ENCODE measurements at places on chromosomes 7 and 10.

GRCh38 chr7:81175275-81175940 is 256.6 kb upstream of the SEMA3C start:
- DNase-seq: no peak

DNA sequence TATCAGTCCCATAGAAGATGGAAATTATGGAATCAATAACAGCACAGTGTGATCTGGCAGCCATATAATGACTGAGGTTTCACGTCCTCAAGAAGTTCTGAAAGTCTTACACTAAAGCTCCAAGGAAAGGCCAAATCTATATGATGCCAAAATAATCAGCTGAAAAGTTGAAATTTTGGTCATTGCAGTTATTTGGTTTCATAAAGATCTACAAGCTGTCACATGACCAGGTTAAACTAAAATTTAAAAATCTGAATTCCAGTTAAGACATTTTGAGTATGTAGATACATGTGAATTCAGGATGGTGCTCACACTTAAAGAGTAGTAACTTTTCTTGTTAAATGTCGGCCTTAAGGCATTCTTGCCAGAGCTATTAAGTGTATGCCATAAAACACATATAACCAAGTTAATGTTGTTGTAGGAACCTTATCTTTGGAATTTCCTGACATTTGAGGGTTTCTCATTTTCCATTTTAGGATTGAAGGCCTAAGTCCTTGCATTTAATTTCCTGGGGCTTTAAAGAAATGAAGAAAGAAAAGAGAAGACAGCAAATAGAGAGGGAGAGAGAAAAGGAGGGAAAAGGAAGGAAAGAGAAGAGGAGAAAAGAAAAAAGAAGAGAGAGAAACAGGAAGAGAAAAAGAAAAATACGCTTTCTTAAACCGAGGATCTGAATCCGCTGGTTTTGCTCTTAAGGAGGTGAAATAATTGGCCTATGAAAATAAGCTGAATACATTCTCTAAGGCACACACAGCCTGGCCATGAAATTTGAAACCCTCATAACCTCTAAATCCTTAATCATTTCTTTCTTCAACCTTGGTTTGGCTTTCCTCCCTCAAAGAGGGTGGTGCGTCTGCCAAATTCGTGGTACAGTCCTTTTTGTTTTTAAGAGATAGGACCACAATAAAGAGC is 43.8 kb downstream of the DENND2A start:
- DNase-seq: no peak

GRCh38 chr7:88307412-88307811 is 718 bp upstream of the STEAP4 start:
- DNase-seq: no peak

DNA sequence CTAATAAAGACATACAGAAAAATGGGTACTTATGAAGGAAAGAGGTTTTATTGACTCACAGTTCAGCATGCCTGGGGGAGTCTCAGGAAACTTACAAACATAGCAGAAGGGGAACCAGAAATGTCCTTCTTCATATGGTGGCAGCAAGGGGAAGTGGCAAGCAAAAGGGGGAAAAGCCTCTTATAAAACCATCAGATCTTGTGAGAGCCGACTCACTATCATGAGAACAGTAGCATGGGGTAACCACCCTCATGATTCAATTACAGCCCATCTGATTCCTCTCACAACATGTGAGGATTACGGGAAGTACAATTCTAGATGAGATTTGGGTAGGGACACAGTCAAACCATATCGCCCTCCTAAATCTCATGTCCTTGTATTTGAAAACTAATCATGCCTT is 1305.4 kb upstream of the SORCS1 start:
- no peak for DNase-seq

DNA sequence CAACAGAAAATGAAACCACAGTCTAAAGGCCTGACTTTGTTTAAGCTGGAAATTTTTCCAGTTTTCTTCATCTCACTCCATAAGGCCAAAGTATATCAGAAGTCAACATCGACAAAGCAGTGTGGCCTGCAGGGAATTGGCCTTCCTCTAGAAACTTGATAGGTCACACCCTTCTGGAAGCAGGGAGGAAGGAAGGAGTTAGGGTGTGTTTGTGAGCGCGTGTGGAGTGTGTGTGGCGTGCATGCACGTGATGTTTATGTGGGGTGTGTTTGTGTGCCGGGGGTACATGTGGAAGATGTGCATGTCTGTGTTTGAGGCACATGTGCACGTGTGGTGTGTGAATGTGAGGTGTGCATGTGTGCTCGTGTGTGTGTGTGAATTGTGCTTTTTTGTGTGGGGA is 28.6 kb downstream of the ZC3HAV1 start:
- DNase-seq: no peak

DNA sequence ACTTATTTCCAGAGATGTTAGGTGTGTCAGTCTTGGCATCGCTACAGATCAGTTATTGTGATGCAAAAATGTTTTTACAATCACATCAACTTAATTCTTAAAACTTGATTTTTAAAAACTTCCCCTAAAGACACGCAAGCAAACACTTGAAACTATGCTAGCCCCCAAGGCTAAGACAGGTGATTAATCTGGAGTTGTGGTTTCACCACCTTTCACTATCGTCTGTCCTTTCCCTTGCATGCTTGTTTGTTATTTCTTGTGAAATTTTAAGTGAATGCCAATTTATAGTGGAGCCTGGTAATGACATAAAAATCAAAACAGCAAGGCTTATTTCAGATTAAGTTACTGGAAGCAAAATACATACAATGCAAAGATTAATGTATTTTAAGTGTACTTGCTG is 70.4 kb downstream of the SLC35B4 start:
- no peak for DNase-seq

DNA sequence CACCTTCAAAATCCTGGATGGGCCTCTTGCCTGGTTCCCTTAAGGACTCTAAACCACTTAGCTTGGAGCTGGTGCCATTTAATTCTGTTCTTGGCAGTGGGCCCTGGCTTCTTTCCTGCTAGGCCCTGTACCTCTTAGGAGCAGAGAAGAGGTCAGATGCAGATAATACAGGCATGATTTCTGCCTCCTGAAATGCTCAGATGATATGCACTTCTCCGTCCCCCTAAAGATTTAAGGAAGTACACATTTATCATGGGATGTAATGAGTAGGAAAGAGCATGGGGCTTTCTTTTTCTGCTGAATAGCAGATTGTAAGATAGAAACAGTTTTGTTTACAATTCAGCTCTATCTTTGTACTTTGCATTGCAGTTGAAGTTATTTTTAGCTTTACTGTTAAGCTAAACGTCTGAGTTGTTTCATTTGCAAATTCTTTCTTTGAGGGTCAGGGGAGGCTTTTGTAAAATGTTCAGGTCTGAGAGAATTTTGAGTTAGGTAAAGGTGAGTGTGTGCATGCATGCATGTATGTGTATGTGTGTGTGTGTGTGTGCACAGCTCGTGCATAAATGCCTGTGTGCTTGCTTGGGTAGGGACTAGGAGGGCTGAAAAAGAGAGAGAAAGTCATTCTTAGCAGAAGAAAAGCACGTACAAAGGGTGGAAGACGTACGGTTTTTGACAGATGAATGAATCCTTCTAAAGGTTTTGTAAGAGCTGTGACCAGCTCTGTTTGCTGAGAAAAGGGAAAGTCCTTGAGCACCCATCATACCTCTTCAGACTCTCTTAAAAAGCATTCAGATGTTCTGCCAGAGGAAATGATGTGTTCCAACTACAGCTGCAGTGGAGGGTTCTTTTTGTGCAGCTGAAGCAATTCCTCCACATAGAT is 364.2 kb downstream of the AUTS2 start:
- no peak for DNase-seq

GRCh38 chr10:132059760-132060508 is 5.8 kb upstream of the JAKMIP3 start:
- DNase-seq: no peak

- DNase-seq: no peak
Measured at GRCh38 chr10:77770868-77771175, 133.2 kb upstream of the KCNMA1 start.

GRCh38 chr10:33684211-33684611 is 349.7 kb upstream of the NRP1 start:
- DNase-seq: no peak

DNA sequence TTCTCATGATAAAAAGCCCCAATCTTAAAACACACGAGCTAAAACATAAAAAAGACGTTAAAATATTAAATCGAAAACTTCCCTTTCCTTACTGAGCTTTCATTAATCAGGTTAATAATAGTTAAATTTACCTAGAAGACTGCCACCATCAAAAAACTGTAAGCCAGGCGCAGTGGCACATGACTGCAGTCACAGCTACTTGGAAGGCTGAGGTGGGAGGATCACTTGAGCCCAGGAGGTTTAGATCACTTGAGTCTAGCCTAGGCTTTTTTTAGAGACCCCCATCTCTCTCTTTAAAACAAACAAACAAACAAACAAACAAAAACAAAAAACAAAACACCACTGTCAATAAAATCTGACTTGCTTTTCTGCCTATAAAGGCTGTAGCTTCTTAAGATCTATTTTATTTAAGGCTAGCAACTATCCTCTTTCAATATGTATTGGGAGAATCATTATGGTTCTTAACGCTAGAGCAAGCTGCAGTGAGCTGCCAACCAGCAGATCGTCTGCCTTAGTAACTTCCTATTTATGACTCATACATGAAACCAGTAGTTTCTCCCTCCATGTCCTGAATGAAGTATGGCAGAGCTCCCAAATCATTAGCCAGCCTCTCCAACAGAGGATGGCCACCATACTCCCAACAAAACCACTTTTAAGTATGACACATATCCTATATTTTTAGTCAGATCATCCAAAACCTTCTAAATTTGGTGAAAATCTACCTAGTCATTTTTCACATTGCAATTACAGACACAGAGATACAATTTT is 163.7 kb downstream of the SRPK2 start:
- DNase-seq: peak; percentile 76

DNA sequence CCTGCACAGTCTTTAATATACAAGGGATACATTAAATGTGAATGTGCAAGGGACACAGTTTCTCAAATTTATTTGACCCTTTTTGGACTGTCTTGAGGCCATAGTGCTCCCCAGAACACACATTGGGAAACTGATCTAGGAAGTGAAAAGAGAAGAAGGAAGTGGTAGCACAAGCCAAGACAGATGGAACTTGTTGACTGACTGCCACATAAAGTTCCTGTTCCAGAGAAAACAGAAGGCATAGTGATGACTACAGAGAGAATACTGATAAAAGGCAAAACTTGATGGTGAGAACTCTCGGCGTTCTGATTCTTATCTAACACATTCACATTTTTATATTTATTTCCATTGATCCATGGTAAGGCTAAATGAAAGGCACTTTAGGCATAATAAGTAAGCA is 1216.4 kb downstream of the CNTNAP2 start:
- DNase-seq: no peak

GRCh38 chr7:13989126-13989948 is at the start of gene ETV1:
Gene ETV1, minus strand, starts transcription at chr7:13989666. Its CDS starts 614 bp downstream, at chr7:13989052.
- DNase-seq: peak; percentile 13

- no peak for DNase-seq
Measured at GRCh38 chr10:77710081-77710551, 72.5 kb upstream of the KCNMA1 start.

- DNase-seq: no peak
Measured at GRCh38 chr10:116670706-116671105, 50.0 kb downstream of the PNLIPRP2 start.

DNA sequence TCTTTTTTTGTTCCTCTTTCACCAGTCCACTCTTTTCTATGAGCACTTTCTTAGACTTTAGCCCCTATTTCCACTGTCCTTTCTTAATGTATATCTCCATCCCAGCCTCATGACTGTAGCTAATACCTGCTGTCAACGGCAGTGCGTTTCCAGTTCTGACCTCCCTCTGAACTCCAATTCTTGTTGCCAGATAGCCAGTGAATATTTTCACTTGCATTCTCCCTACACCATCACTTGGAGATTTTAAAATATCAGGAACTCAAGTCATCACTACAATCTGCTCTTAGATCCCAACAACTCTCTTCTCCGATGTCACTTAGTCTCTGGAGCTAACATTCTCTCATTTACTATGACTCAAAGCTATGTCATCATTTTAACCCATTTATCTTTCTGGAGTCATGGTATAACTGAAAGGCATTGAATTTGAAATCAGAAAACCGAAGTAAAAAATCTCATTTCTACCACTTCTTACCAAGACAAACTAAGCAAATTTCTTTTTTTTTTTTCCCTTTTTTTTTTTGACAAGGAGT is 5.1 kb upstream of the SLC16A12 start:
- no peak for DNase-seq

DNA sequence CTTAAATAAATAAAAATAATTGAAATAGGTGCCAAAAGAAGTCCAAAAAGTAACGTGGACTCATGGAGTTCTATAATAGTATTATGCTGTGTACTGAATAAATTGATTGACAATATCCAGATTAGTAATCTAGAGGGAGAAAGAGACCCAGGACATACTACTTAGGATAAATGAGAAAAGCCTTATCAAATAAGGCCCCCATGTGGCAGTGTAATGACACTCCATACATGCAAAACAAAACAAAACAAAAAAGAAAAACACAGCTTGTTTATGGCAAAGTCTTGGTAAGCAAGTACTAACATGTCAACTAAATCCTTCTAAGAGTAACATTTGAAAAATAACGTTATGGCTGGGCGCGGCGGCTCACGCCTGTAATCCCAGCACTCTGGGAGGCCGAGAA is 3.6 kb upstream of the RUNDC3B start:
- no peak for DNase-seq

DNA sequence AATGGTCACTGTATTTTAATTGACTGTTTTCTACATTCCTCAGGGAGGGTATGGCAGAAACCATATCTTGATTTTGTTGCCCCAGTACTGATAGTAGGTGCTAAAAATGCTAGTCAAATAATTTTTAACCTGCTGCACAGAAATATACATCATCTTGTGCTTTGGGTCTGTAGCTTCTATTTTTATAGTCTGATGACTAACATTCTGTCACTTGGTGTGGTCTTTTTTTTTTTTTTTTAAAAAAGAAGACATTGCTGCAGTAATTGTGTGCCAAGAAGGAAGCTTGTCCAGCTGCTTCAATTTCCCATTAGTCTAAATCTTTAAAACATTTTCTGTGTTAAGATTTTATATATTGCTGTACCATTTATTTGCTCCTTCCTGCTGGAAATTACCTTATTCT is 83.6 kb downstream of the ICA1 start:
- DNase-seq: no peak

GRCh38 chr10:49089152-49089551 is 26.2 kb downstream of the VSTM4 start:
- no peak for DNase-seq

DNA sequence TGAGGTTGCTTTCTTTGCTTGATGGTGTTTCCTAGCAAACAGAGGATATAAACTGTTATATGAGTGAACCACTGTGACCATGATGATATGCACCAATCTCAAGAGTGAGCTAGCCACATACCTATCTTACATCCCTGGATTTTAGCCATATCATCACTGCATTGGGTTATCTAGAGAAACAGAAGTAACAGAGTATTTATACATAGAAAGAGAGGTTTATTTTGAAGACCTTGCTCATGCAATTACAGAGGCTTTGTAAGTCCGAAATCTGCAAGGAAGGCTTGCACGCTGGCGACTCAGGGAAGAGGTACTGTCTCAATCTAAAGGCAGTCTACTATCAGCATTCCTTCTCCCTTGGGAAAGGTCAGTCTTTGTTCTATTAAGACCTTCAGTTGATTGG is 11.8 kb upstream of the PON2 start:
- DNase-seq: no peak

GRCh38 chr10:85036661-85037060 is 708.3 kb downstream of the CCSER2 start:
- DNase-seq: no peak
